ENCODE measurements at places on chromosomes 2 and 18.

- no peak for DNase-seq
Observed at GRCh38 chr2:11534071-11534745, 363 bp downstream of the GREB1 start.

GRCh38 chr2:225608136-225608535 is 208.6 kb downstream of the NYAP2 start:
- no peak for DNase-seq

GRCh38 chr2:162063281-162063680 is 10.7 kb downstream of the DPP4 start:
- DNase-seq, result no peak

GRCh38 chr2:3692375-3692774 is 11.0 kb upstream of the DCDC2C start:
- DNase-seq, result no peak

DNA sequence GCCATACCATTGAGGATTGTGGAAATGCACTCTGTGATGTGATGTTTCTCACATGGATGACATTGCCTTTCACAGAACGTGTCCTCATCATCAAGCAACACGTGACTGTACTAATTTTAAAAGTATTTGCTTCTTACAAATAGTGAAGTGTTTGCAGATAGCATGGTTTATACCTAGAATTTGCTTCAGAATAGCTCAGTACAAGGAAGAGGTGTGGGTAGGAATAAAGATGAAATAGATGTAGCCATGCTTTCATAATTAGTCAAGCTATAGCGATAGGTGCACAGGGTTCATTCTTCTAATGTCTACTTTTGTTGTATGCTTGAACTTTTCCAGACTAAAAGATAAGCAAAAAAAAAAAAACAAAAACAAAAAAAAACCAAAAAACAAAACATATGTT is 27.5 kb downstream of the MAP4K4 start:
- DNase-seq, result no peak

- no peak for DNase-seq
Observed at GRCh38 chr18:79583984-79584401, 95.6 kb upstream of the CTDP1 start.

DNA sequence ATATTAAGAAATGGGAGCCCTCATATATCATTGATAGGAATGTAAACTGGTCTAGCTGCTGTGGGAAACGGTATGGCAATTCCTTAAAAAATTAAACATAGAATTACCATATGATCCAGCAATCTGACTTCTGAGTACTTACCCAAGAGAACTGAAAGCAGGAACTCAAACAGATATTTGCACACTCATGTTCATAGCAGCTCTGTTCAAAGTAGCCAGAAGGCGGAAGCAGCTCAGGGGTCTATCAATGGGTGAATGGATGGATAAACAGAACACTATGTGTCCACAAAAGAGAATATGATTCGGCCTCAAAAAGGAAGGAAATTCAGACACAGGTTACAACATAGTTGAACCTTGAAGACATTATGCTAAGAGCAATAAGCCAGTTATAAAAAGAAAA is 135.7 kb upstream of the NDUFV2 start:
- no peak for DNase-seq

GRCh38 chr18:41052625-41053024 is 902.4 kb upstream of the PIK3C3 start:
- no peak for DNase-seq

- DNase-seq, result no peak
Observed at GRCh38 chr2:135248611-135249010, 196.5 kb downstream of the RAB3GAP1 start.

- DNase-seq, result no peak
Observed at GRCh38 chr2:219001577-219002394, 8.6 kb upstream of the CRYBA2 start.

GRCh38 chr2:169765523-169765922 is 31.9 kb downstream of the KLHL23 start:
- no peak for DNase-seq

- DNase-seq, result no peak
Observed at GRCh38 chr2:12787891-12788801, 71.4 kb downstream of the TRIB2 start.

DNA sequence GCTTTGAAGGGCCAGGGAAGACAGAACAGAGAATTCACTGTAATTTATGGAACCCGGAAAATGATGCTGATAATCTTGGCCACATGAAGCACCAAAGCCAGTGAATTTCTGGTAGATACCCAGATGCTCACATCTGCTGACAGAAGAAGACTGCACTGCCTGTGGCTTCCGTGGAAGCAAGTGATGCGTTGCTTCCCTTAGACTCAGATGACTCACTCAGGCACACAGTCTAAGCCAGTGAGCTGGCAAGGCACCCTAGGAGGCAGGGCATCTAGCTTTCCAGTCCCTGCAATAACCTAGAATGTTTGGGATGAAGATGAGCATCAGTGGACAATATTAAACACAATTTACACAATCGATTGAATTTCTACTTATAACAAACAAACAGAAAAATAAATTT is 284.7 kb downstream of the CMPK2 start:
- no peak for DNase-seq

DNA sequence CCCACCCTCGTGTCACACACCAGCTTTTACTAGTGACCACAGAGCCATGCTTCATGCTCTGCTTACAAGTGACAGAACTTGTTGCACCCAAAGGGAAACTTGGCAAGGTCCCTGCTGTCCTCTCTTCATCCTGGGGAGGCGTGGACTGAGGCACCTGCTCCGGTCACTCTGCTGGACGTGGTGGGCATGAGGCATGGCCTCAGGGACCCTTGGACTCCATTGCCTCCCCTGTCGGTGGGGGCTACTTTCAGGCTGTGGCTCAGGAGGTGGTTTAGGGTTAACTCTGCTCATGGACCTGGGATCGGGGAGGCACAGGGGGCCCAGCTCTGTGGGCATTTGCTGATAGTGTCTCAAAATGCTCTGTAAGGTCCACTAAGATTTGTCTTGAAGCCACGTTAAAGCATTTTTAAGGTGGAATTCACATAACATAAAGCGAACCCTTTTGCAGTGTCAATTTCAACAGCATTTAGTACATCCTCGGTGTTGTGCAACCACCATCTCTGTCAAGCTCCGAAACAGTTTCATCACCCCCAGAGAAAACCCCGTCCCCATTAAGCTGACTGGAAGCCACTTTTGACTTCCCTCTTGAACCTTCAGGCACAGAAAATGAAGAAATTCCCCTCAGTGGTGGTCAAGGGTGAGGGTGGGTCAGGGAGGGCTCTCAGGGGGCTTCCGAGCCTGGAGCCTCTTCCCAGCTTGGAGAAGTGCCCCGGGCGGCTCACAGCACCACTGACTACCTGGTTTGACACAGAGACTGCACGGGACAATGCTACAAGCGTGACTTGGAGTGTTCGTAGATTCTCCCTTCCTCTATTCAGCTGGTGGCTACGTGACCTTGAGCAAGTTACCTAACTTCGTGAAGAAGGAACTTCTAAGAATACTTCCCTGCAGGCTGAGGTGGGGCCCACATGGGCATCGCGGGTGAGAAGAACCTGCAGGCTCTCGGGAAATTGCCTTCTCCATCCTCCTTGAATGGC is 100.0 kb upstream of the HDAC4 start:
- DNase-seq, result no peak

DNA sequence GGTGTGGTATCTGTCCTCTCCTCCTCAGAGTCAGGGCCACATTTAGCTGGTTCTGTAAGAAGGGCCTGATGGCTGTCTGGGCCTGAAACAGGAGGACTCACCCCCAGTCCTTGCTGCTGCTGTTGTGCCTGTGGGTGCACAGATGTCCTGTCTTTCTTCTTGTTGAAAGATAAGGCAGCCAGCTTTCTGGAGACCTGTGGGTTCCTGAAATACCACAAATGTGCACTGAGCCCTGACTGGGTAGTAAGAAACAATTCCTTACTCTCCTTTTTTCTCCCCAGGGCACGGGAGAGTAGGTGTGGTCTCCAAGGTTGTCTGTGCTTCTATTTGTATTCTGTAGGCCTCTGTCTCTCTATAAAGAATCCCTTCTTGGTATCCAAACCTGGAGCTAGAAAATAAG is 96.2 kb upstream of the DLX2 start:
- no peak for DNase-seq

DNA sequence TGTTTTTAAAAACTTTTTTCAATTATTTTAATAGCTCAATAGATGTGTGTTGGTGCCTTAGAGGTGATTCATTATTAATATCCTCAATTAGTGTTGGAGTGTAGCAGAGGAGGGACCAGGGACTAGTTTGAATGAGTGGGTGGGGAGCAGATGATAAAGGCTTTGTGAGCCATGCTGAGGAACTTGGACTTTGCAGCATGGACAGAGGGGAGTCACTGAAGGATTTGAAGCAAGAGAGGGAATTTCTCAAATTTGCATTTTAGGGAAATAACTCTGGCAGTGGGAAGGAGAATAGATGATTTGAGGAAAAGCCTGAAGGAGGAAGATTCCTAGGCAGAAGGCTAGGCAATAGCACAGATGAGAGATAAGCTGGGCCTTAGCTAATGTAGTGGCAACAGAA is 42.3 kb upstream of the RMND5A start:
- no peak for DNase-seq

DNA sequence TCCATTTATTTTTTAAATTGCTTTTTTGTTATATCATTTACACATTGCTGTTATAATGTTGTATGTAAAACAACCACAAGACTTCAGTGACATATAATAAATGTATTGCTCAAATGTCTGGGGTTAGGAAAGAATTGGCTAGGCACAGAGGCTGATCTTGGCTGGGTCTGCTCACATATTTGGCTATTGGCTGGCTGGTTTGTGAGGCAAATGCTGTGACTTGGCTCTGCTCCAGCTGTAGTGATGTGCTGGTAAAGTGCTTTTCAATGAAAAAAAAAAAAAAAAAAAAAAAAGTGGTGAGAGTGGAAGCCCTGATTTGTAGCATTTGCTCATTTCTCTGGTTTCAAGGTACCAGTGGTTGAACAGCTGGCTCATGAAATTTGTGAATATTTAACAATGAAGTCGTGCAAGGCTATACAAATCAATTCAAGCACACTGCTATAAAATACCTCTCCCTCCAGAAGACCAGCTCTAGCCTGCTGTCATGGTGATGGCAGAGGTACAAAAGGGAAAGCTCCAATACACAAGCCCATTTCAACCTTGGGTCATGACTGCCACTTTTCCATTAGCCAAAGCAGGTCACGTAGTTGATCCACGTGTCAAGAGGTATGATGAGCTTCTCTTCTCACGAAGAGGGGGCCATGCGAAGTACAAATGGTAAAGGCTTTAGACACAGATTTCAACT is 43.7 kb upstream of the RIT2 start:
- DNase-seq, result no peak

GRCh38 chr2:128617029-128617590 is 298.4 kb upstream of the HS6ST1 start:
- no peak for DNase-seq

- DNase-seq, result no peak
Observed at GRCh38 chr2:102337012-102337411, 18.6 kb upstream of the IL18R1 start.

- DNase-seq, result no peak
Observed at GRCh38 chr2:214987261-214987660, 151.2 kb downstream of the ABCA12 start.

GRCh38 chr2:138190999-138191398 is 226.7 kb downstream of the HNMT start:
- no peak for DNase-seq

- DNase-seq, result no peak
Observed at GRCh38 chr2:103002954-103003353, 241.1 kb downstream of the TMEM182 start.

DNA sequence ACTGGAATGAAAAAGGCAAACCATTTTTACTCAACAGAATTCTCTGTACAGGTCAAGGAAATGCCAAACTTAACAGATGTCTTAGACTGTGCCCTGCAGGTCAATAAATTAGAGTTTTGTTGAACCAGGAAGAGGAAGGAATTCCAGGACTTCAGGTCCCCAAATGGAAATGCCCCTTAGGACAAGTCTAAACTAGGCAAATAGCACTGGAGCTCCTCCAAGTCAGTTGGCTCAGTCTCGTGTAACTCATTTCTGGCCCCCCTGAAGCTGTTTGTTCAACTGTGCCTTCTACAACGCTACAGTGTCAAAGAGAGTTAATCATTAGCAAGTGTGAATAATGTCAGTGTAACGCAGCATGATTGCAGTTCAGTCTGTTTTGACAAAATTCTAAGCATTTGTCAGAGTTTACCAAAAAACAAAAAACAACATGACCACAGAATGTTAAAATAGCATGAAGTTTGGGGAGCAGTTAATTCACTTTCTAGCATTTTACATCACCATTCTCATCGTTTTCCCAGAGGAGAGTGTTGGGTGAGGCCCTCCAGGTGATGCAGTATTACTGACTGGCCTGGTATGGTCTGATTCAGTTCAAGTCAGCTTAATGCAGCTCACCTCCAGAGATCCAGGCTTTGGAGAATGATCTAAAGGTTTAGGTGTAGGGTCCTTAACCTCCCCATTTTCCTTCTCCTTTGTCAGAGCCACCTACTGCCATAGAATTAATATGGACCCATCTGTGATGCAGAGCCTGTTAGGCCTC is 108.1 kb downstream of the AQP4 start:
- no peak for DNase-seq

DNA sequence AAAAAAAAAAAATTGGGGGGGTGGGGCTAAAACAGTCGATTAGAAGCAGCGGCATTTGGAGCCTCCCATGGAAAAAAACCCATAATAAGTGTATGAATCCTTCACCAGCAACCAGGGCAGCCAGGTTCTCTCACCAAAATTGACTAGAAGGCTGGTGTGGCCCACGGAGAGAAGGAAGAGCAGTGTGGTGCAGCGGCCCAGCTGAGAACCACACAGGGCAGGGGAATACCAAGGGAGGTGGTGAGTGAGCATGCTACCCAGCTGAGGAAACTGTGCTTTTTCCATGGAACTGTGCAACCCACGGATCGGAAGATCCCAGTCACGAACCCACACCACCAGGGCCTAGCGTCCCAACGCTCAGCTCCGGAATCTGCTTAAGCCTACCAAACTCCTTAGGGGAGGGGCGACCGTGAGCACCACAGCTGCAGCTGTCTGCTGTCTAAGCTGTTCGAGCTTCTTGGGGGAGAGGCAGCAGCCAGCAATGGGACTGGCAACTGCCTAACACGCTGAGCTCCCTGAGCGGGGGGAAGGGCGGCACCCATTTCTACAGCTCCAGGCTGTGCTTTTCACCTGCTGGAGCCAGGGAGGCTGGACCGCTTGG is 1037.2 kb upstream of the ACVR2A start:
- DNase-seq, result no peak

- no peak for DNase-seq
Observed at GRCh38 chr2:141437521-141437920, 693.3 kb downstream of the LRP1B start.

DNA sequence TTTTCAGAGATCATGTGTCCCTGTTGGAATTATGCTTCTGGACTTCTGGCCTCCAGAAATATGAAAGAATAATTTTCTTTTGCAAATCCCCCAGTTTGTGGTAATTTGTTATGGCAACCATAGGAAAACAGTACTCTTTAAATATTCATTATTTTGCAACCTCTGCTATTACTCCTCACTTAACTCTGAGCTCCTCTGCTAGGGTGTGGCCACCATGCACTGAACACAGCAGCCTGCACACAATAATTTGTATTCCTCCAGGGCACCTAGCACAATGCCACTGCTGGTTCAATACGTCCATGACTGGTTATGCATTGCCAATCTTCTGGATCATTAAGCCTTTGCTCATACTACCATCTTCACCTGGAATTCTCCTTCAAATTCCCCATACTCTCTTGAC is 232.0 kb downstream of the CNTNAP5 start:
- no peak for DNase-seq

- no peak for DNase-seq
Observed at GRCh38 chr18:24601585-24601984, 141.1 kb downstream of the HRH4 start.

All from T-helper 9 cell (primary cell).